ENCODE measurements at places on chromosomes 12 and 14.

DNA sequence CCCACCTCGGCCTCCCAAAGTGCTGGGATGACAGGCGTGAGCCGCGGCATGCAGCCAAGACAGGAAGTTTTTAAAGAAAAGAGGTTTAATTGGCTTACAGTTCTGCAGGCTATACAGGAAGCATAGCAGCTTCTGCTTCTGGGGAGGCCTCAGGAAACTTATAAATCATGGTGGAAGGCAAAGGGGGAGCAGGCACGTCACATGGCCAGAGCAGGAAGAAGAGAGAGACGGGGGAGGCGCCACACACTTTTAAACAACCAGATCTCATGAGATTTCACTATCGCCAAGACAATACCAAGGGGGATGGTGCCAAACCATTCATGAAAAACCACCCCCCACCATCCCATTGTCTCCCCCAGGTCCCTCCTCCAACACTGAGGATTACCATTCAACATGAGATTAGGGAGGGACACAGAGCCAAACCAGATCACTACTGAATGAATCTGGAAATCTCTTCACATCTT, 14.1 kb downstream of the CCDC63 start:
- DNase-seq = no peak

GRCh38 chr12:20822415-20822814, 11.9 kb downstream of the SLCO1B3 start:
- no peak for DNase-seq

GRCh38 chr12:87198181-87198580, 831.0 kb downstream of the C12orf50 start:
- no peak for DNase-seq

DNA sequence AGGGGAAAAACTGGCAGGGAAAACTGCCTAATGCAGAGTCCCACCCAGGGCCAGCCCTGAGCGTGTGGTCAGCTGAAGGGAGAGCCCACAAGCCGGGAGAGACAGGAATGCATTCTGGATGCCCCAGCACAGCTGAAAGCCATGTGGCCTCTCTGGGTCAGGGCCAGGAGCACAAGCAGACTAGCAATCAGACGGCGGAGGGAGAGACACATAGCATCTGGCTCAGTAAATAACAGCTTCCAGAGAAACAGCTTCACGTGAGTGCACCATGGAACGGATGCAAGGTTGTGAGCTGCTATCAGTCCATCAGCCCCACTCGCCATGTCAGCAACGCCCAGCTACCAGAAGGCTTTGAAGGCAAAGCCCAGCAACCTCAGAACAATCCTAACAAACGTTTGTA, 28.2 kb upstream of the TMEM106C start:
- DNase-seq = no peak

- DNase-seq = no peak
Measured at GRCh38 chr12:121765573-121765972, 27.9 kb downstream of the RHOF start.

- DNase-seq = no peak
Measured at GRCh38 chr14:34347683-34348082, 114.4 kb downstream of the SPTSSA start.

- no peak for DNase-seq
Measured at GRCh38 chr14:73280903-73281302, 43.6 kb downstream of the PAPLN start.

GRCh38 chr12:16062611-16063010, 151.5 kb downstream of the DERA start:
- DNase-seq = no peak

DNA sequence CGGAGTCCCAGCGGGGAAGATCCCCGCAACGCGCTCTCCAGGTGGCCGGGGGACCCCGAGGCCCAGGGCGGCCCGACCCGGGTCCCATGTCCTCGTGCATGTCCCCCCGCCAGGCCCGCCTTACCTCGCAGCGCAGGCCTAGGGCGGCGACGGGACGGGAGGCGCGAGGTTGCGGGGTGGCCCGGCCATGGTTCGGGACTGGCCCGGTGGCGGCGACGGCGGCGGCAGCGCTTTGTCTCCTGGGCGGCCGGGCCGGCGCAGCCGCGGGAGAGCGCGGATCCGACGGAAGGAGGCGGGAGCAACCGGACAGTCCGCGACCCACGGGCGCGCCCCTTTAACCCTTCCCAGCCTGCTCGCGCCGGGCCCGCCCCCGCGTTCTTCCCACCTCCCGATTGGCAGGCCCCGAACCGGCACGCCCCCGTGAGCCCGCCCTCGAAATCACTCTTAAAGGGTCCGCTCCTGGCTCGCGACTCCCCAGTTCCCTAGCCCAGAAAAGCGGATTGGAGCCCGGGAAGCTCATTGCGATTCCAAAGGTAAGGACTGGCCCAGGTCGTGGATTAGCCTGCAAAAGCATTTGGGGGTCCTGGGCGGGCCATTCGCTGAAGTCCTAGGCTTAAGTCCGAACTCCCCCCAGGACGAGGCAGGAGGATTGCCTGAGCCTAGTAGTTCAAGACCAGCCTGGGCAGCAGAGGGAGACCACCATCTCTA, at the start of gene PHETA1:
Gene PHETA1, minus strand, starts transcription at position 308 of the 708 bp plus-strand sequence. CDS start 5,668 bp downstream, outside the sequence.
- peak; percentile 86 for DNase-seq

- no peak for DNase-seq
Measured at GRCh38 chr14:105471297-105471821, 3.3 kb upstream of the CRIP2 start.

DNA sequence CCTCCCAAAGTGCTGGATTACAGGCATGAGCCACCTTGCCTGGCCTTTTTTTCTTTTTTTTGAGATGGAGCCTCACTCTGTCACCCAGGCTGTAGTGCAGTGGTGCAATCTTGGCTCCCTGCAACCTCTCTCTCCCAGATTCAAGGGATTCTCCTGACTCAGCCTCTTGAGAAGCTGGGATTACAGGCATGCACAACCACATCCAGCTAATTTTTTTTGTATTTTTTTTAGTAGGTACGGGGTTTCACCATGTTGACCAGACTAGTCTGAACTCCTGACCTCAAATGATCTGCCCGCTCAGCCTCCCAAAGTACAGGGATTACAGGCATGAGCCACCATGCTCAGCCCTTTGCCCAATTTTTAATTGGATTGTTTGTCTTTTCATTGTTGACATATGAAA, 58.0 kb downstream of the SINHCAF start:
- no peak for DNase-seq

DNA sequence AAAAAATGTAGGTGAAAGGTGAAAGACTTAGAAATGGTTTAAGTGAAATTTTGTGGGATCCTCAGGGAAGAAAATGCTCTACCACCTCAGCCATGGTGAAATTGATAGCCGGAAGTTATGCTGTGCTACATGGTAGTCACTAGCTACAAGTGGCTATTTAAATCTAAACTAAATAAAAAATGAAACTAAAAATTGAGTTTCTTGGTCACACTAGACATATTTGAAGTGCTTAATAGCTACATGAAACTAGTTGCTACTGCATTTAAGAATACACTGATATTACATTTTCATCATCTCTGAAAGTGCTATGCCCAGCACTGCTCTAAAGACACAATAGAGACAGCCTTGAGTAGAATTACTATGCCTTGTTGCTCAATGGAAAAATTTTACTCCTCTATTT, 10.3 kb upstream of the SLCO1B3 start:
- no peak for DNase-seq

GRCh38 chr14:64611358-64612020, 61.7 kb downstream of the PPP1R36 start:
- no peak for DNase-seq

DNA sequence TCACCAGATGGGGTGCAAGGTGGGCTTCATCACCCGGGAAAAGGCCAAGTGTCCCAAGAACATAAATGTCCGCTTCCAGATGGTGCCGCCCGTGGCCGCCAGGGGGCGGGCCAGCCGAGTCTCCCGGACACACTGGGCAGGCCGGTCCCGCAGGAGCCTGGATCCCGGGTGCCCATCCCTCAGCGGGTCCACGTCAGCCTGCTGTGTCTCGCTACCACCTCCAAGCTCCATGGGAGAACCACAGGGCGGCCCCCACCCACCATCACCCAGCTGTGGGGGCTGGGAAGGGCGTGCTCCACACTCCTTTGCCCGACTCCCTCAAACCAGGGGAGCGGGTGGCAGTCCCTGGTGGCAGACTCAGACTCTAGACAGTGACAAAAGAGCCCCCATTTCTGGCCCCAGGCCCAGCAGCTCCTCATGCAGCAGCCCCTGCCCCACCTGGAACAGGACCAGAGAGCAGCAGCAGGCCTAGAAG, 22.0 kb upstream of the NUDT14 start:
- no peak for DNase-seq

- no peak for DNase-seq
Measured at GRCh38 chr12:102573237-102573636, 92.9 kb upstream of the IGF1 start.

DNA sequence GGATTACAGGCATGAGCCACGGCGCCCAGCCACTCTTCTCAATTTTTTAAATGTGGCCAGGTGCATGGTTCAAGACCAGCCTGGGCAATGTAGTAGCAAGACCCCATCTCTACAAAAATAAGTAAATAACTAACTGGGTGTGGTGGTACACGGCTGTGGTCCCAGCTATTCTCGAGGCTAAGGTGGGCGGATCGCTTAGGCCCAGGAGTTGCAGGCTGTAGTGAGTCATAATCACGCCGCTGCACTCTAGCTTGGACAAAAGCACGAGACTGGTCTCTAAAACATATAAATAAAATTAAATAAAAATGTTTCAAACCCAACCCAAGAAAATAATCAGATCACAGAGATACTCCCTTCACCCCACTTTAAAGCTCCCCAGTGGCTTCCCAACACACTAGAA, 8.9 kb downstream of the KDM2B start:
- DNase-seq = no peak

- peak; percentile 1 for DNase-seq
Measured at GRCh38 chr14:105855893-105856675, 329.7 kb downstream of the TMEM121 start.

DNA sequence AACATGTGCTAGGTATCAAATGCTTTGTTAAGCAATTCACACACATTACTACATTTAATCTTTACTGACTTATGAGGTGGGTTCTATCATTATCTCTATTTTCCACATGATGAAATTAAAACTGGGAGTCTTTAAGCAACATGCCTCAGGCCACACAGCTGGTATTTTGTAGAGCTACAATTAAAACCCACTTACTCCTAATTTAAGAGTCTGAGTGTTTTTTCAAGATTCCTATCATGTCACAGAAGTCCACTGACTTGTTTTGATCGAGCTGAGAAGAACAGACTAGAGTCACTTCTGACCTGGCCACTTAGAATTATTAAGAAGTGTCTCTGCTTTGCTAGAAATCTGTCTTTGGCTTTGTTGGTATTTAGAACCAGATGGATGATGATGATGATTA, 670.7 kb downstream of the NRXN3 start:
- no peak for DNase-seq

DNA sequence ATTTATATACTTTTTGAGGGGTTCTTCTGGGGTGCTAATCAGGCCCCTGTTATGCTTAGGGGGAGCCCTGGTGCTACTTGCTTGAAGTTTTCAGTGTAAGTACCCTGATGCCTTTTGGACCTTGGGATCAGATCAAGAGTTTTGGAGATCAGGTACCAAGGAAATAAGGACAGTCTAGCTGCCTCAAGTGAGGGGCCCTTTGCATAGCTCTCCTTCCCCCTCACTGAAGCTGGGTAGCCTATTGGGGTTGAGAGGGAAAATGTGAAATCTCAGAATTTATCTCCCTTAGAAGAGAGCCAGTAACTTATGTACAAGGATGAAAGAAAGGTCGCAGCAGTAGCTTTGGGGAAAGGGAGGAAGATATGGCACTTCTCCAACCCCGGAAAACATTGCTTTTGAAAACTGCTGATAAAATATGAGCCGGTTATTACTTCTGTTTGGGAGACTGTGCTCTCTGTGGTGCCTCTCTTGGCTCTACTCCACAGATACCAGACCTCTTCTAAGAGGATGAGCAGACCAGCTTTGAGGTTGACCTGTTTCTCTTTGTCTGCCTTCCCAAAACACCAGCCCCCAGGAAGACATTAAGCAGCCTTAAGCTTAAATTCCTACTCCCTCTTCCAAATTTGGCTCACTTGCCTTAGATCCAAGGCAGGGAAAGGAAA, 8.8 kb upstream of the AMHR2 start:
- no peak for DNase-seq

DNA sequence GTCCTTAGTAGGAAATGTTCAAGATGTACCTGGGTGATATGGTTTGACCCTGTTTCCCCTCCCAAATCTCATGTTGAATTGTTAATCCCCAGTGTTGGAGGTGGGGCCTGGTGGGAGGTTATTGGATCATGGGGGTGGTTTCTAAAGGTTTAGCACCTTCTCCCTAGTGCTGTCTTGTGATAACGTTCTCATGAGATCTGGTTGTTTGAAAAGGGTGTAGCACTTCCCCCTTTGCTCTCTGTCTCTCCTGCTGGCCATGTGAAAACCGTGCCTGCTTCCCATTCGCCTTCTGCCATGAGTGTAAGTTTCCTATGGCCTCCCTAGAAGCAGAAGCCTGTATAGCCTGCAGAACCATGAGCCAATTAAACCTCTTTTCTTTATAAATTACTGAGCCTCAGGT, 353.0 kb upstream of the SFSWAP start:
- DNase-seq = no peak

- DNase-seq = no peak
Measured at GRCh38 chr12:96454396-96454795, 35.0 kb upstream of the CFAP54 start.

- DNase-seq = no peak
Measured at GRCh38 chr12:121427556-121428050, 27.7 kb downstream of the RNF34 start.

GRCh38 chr14:104472536-104473243, 106.9 kb upstream of the C14orf180 start:
- no peak for DNase-seq

- no peak for DNase-seq
Measured at GRCh38 chr14:82438436-82438835, 904.8 kb upstream of the SEL1L start.

- DNase-seq = no peak
Measured at GRCh38 chr12:62082448-62082847, 177.8 kb upstream of the USP15 start.

GRCh38 chr12:20370014-20370386, 1.7 kb downstream of the PDE3A start:
- DNase-seq = no peak

GRCh38 chr12:65597527-65597926, 226.8 kb upstream of the HMGA2 start:
- no peak for DNase-seq

DNA sequence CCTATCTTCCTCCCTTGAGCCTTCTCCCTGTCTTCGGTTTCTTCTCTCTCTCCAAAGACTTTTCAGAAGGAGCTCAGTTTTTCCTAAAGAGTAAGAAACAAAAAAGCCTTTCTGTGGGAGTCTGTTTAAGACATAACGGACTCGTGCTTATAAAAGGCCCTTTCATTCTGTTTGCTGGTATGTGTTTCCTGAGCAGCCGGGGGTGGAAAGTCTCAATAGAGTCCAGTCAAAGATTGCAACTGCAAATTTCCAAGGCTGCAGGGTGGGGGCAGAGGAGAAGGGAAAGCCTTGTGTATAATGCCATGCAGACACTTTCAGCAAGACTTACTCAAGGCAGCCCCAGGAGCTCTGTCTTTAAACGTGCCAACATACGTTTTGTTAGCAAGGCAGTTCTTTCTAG, 62.2 kb downstream of the GNG2 start:
- DNase-seq = no peak

GRCh38 chr14:54728700-54729527, 162.0 kb downstream of the SAMD4A start:
- DNase-seq = no peak

Measured in DND-41 (cell line).